ENCODE measurements at places on chromosomes 2 and 18.
A peak's percentile ranks its signal among the peaks of the same experiment; 100 is the strongest.

DNA sequence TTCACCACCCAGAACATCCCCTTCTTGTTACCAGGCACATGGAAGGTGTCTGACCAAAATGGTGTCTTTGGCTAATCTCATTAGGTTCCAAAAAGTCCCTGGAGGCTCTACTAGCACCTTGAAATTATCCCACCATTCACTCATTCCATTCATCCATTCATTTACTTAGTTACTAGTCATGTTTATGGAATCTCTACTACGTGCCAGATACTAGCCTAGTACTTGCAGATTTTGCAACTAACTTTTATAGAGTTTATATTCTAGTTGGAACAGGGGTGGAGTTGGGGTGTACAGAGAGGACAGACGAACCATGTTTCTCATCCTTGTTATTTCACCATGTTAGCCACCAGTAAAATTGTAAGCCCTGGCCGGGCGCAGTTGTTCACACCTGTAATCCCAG lies 4.0 kb upstream of the NOP58 start:
- no peak for DNase-seq

DNA sequence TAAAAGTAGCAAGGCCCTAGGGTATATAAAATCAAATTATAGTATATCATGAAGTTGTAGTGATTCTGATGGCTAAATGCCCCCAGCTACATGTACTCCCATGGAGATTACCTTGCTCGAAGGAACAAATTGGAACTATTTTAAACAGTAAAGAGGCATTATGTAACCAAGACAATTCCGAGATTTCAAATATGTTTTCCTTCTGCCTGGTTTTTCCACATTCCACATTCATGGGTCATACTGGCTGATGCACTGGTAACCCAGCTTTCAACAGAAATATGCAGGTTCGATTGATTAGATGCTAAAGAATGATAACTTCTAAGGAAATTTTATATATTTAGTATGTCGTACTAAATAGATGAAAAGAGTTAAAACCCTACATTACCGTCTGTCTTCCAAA lies 62.3 kb upstream of the MGAT4A start:
- DNase-seq = no peak

DNA sequence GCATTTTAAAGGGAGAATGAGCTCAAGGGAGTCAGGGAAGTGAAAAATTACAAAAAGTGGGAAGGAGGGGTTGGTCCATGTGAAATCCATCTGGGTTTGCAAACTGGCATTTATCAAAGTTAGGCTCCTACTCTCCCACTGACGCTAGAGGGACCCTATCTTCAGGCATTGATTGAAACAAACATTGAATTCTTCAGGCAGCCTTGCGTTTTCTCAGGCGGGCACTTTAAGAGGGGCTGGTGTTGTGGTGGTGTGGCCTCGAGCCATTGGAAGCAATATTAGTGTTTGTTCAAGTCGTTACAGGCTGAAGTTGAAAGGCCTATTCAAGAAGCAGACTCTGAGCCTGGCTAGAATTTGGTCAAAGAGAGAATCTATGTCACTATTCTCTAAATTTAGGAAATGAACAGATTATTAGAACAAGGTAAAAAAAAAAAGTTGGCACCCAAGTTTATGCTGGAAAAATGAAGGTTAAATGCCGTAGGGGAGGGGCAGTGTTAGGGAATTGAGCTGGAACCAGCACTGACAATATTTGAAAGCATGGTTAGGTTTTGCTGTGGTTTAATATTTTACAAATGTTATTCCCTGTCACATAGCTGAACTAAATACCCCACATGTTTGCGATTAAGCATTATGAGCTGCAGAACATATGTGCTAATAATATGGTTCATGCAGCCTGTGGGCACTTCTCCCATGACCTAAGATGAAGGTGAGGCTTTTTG lies 36.8 kb downstream of the STON1 start:
- no peak for DNase-seq

GRCh38 chr2:121897335-121897970 lies 142.0 kb downstream of the TSN start:
- peak; percentile 42 for DNase-seq

DNA sequence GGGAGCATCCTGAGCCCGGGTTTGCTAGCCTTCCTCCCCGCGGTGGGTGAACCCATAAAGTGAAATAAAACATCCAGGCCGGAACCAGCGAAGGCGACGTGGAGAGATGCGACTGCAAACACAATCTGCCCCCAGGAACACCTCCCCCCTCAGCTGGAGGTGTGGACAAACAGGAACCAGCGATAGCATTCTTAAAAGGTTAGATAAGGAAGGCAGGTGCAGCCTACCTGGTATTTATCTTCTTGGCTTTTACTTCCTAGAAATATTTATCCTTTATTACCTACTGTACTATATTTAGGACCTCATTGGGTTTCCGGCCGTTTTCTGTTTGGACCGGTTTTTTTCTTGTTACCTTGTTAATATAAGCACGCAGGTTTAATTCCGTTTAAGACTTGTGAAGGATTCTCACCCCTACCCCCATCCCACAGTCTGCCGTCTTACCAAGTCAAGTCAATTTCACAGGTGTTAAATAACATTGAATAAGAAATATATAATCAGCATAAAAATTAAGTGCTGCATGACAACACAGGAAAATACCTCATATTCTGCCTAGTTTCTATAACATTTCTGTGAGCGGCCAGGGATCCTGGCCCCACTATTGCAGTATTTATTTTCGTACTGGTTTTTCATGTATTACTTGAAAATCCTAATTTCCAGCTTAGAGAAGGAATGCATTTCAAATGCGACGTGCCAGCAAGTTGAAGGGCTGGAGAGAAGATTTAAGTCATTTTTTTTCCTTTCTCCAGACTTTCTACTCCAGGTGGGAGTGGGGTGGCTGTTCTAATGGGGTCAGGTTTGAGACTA lies 224.0 kb upstream of the ID2 start:
- DNase-seq = no peak

- DNase-seq = no peak
These were observed 73.6 kb downstream of the EN1 start for GRCh38 chr2:118773826-118774225.

- DNase-seq = no peak
These were observed 184.2 kb downstream of the PIEZO2 start for GRCh38 chr18:10965119-10965518.

DNA sequence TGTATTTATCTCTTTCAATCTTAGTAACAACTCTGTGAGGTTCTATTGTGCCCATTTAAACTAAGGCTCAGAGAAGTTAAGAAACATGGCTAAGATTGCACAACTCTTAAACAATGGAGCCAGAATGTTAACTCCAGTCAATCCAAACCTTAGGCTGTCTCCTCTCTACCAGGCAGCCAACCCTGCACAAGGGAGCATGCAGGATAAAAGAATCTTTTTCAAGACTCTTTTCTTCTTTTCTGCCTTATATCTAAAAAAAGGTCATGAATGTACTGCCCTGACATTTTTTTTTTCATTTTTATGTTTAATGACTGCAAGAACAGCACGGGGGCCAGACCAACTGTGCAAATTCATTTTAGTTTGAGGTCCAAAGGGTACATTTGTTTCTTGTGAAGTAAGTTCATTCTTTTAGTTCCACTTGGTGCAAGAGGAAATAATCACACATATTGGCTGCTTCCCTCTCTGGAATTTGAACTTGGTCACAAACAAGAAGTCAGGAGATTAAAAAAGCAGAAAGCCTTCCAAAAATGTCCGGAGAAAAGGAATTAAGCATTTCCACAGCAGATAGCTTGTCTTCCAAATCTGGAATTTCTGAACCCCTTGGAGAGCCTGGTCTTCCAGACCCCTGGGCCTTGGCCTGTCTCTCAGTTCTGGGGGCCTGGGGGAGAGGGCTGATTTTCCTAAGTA lies 96.0 kb upstream of the RIOK3 start:
- DNase-seq = no peak
